GM20000 (cell line): ENCODE measurements at places on chromosomes 5 and 9.

DNA sequence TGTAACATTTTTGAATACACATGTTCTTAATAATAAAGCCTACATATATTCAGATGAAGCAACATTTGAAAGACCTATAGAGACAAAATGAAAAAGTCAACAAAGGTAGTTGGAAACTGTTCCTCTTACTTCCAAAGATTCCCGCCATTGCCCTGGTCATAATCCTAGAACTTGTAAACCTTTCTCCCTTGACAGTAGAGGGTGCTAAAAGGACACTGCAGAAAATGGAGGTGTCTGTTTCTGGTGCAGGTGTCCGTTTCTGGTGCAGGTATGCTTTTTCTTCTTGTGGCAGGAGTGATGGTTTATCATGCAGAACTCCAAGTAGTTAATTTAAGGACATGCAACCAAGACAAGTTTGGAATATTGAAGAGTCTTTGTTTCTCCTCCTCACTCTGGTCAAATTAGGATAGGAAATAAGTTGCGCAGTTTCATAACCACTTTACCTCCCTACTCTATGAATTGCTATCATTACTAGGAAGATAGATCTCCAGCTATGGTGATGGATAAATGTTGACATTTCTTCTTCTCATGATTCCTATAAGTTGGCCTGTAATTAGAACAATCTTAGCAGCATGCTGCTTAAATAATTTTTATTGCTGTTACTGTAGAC is 56.0 kb upstream of the FAM174A start:
- DNase-seq, result peak; percentile 14

GRCh38 chr5:17436761-17437221 is 61.2 kb upstream of the TAF11L2 start:
- DNase-seq, result peak; percentile 32

- DNase-seq, result no peak
Measured at GRCh38 chr9:91882627-91883026, 67.4 kb downstream of the ROR2 start.

GRCh38 chr9:88808019-88808656 is 183.1 kb upstream of the S1PR3 start:
- DNase-seq, result no peak
